ENCODE measurements at places on chromosomes 1 and 21.

DNA sequence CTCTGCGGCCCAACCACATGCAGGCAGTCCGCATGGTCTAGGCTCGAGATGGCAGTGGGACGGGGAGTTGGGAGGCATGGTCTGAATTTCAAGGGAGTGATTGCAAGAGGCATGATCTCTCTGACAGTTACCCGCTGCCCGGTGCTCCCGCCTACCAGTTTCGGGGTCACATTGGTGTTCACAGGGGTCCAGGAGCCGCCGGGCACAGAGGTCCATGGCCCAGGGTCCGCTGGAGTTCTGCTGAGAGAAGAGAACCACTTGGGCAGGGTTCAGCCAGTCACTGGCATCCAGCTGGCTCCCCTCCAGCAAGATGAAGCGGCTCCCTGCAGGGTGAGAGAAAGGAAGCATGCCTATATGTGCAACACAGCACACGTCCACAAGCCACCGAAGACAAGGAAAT lies 141.3 kb downstream of the ASTN1 start:
- DNase-seq, result no peak

DNA sequence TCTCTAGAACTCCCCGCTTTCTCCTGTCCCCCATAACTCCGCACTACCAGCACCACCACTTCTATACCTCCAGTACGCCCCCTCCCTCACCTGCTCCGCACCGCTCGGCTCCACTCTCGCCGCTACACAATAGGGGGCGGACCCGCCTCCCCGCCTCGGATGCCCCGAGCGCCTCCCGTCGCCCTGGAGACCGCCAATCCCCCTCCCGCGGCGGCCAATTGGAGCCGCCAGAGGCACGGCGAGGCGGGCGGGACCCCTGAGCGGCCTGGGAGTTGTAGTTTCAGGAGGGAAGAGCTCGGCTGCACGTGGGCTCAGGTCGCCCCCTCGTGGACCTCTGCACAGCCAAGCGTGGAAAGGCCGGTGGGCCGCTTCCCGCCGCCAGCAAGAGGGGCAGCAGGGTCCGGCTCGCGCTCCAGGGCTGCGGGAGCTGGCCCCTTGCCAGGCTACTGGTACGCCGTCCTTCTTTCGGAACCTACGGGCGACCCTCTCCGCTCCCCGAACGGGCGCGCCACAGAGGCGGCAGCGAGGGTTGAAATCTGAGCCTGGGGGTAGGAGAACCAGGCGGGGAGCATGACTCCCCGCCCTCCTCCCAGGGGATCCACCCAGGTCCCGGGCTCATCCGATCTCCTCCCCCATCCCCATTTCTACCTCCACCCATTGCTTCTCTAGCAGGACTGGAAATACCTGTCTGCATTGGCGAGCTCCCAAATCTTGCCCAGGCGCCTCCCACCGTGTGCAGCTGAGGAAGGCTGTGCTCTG lies at the start of gene IGSF9:
Gene IGSF9 (minus strand): TSS at position 131 of the 759 bp plus-strand sequence. CDS start 2,159 bp downstream, outside the sequence.
- no peak for DNase-seq

GRCh38 chr1:205907794-205908193 lies 35.5 kb downstream of the SLC26A9 start:
- DNase-seq, result peak; percentile 45

- DNase-seq, result peak; percentile 66
Observed at GRCh38 chr1:212699104-212699624, 476 bp downstream of the BATF3 start.

DNA sequence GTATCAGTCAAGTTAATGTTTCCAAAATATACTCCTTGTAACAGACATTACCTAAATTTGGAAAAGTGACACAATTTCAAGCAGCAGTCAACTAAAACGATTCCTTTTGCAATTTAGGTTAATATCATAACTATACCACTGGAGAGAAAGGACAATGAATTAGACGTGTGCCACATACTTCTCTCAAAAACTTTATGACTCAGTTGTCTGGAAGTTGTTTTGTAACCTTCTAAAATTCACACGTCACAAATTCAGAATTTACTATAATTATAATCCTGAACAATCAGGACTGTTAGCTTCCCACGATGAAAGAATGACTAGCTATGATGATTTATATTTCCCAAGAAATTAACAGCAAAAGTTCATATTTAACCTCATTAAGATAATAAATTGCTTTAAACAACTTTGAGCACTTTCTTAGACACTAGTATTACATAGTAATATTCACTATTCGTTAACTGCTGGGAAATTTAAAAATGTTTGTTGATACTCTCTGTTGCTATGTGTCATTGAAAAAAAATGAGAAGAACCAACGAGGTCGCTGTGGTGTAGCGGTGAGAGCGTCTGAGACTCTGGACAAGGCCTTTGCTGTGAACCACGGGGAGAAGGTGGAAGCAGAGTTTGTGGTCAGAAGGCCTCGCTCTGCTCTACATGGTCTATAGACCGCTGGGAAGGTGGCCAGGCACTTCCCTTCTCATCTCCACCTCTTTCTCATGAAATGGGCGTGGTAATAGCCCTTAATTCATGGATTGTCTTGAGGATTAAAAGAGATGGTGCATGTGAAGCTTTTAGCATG lies 27.9 kb upstream of the BATF3 start:
- DNase-seq, result peak; percentile 45

DNA sequence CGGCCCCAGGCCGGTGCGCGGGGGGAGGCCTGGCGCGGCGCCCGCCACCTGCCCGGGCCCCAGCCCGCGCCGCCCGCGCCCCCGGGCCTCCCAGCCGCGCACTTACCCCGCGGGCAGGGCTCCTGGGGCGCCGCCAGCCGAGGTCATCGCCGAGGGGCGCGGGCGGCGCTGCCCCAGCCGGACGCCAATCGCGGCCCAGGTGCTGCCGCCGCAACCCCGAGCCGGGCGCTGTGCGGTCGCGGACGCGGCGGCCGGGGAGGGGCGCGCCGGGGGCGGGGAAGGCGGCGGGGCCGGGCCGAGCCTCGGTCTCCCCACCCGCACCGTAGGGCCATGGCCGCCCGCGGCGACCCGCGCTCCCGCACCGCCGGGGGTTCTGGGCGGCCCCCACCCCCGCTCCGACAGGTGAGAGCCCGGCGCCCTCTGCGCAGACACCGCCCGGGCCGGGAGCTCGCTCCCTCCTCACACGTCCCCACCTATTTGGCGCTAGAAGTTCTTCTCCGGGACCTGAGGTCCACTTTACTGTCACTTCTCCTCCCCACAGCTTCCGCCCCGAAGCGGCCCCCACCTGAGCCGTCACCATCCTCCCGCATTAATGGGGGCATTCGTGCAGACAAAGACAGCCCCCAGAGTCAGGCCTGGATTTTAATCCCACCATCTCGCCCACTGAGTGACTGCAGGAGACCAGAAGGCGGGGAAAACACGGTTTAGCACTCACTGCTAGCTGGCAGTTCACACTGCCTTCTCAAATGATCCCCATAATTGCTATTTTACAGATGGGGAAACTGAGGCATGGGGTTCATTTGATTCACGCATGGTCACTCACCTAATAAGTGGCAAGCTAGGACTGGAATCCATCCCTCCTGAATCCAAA lies at the start of gene TTC39A:
Gene TTC39A (minus strand): TSS at position 232 of the 871 bp plus-strand sequence. CDS start 85 bp downstream, at position 147.
- no peak for DNase-seq

- DNase-seq, result no peak
Observed at GRCh38 chr21:46211786-46212720, 16.5 kb downstream of the LSS start.

Measured in MG63 (cell line).